H7 (cell line): ENCODE measurements at places on chromosomes 3 and 15. TPM values are rescaled to one million over a fixed set of nuclear protein-coding genes. Genes with fewer than 3 reads are reported as not detected.

GRCh38 chr15:57728436-57728835 lies 21.9 kb downstream of the POLR2M start:
- DNase-seq: no peak

The FOXB1 gene
- 25.0 and 32.7 TPM in 2 replicates for total RNA-seq

- DNase-seq: no peak
Measured at GRCh38 chr15:100635406-100636071, 33.1 kb downstream of the ASB7 start.

DNA sequence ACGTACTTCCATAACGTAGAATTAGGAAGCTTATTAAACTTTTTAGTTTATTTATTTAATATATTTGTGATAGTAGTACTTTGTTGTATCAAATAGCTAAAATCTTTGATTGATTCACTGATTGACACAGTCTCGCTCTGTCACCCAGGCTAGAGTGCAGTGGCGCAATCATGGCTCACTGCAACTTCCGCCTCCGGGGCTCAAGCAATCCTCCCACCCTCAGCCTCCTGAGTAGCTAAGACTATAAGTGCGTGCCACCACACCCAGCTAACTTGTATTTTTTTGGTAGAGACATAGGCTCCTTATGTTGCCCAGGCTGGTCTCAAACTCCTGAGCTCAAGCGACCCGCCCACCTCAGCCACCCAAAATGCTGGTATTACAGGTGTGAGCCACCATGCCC lies 5.7 kb downstream of the APH1B start:
- no peak for DNase-seq

GRCh38 chr3:59473636-59474035 lies 423.8 kb upstream of the CFAP20DC start:
- no peak for DNase-seq

GRCh38 chr15:97567411-97567810 lies 393.1 kb upstream of the ARRDC4 start:
- DNase-seq: no peak

- DNase-seq: no peak
Measured at GRCh38 chr3:146640955-146641867, 36.1 kb upstream of the PLSCR5 start.

DNA sequence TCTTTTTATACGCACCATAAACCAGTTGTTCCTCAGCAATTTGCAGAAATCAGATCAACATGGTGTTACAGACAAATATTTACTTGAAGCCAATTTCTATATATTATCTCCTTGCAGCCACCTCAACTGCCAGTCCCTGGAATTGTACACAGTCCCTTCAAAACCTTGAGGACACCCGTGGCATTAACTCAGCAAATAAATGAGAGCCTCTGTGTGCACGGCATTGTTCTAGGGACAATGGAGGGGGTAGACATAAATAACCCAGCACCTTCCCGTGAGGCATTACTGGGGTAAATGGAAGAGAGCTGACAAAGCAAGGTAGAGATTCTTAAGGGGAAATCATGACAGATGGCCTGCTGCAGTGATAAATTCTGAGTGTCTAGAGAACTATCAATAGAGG lies 12.5 kb downstream of the TM2D3 start:
- no peak for DNase-seq

The MESP2 gene
- total RNA-seq: 2.0 TPM in 2 replicates

- DNase-seq: peak; percentile 86
Measured at GRCh38 chr3:48273594-48274211, 32.8 kb downstream of the ZNF589 start.

The TPRG1 gene
- 0.35 and 1.4 TPM in 2 replicates for total RNA-seq

DNA sequence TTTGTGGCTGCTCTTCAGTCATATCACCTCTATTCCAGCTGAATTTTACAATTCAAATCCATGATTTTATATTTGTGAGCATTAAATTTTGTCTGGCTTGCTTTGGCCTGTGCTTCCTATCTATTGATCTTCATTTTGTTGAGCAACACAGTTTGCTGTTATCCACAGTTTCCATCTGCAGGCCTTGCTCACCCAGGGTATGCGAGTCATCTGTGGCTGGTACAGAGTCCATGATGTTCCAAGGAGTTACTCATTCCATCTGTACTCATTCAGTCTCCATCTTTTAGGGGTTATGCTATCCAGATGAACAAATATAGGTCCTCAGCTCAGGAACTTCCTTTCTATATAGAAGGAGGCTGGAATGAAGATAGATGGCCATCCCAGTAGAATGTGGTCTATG lies 70.1 kb upstream of the CCK start:
- DNase-seq: no peak

- no peak for DNase-seq
Measured at GRCh38 chr3:11998092-11998491, 6.1 kb upstream of the SYN2 start.

GRCh38 chr3:188021502-188022040 lies 132.4 kb upstream of the LPP start:
- DNase-seq: no peak
